ENCODE measurements at places on chromosomes 6 and 20. TPM values are rescaled to one million over a fixed set of nuclear protein-coding genes. Genes with fewer than 3 reads are reported as not detected.

DNA sequence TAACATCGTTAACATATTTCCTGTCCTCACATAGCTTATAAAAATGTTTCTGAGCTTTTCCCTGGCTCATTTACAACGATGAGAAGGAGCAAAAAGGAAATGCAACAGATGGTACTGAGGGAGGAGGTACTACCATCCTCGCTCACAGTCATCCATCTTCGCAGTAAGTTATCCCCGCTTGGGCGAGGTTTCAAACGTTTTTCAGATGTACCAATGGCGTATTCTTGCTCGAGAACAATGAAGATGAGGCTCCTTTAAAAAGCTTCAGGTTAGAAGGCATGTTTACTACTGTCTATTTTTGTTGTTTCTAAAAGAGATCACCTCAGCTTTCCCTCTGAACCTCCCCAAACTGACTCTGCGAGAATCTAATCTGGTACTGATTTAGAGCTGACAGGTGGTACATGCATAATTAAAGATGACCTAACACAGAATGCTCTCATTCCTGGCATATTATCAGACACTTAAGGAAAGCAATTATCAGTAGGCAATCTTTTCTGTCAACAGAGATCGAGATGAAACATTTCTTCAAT is 178.7 kb downstream of the GJA10 start:
- DNase-seq, result peak; percentile 32

GRCh38 chr6:110828396-110828795 is 13.1 kb upstream of the CDK19 start:
- no peak for DNase-seq

Gene L3MBTL1
- total RNA-seq, result 15.4 TPM

Gene RAET1L
- total RNA-seq, result not detected

DNA sequence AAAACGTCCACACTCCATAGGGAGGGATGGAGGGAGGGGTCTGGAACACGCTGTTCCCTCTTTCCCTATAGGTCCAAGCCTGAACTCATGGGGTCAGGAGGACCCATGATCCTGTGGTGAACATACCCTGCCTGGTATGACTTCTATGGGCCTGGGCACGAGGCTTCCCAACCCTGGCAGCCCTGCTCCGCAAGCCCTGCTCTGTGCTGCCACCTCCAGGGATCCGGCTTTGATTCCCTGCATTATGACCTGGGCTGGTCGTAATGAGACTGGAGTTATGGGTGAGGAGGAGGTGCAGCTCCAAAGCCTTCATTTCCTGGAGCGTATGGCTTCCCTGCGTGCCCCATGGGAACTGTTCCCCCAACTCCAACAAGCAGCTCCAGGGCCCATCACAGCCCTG is 54.9 kb downstream of the CDH22 start:
- no peak for DNase-seq

Gene SLC22A2
- total RNA-seq, result not detected

GRCh38 chr6:2381872-2382661 is 136.7 kb upstream of the GMDS start:
- no peak for DNase-seq

Gene SLC26A8
- total RNA-seq, result 0.93 TPM

- no peak for DNase-seq
These were observed 146.6 kb upstream of the AKIRIN2 start for GRCh38 chr6:87848616-87849015.

DNA sequence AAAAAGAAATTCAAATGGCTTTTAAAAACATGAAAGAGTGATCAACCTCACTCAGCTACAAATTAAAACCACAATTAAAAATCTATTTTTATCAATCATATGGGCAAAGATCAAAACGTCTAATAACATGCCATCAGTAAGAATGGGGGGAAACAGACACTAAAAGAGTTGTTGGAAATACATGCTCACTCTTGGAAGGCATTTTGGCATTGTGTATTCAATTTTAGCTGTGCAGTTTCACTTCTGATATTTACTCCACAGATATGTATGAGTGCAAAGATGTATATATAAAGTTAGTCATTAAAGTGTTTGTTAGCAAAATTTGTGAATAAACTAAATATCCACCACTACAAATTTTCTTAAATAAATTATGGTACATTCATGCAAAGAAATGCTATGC is 112.3 kb upstream of the TOP1 start:
- no peak for DNase-seq

GRCh38 chr20:6576726-6577125 is 190.8 kb upstream of the BMP2 start:
- no peak for DNase-seq

GRCh38 chr20:9794831-9795230 is 44.0 kb downstream of the PAK5 start:
- DNase-seq, result no peak

DNA sequence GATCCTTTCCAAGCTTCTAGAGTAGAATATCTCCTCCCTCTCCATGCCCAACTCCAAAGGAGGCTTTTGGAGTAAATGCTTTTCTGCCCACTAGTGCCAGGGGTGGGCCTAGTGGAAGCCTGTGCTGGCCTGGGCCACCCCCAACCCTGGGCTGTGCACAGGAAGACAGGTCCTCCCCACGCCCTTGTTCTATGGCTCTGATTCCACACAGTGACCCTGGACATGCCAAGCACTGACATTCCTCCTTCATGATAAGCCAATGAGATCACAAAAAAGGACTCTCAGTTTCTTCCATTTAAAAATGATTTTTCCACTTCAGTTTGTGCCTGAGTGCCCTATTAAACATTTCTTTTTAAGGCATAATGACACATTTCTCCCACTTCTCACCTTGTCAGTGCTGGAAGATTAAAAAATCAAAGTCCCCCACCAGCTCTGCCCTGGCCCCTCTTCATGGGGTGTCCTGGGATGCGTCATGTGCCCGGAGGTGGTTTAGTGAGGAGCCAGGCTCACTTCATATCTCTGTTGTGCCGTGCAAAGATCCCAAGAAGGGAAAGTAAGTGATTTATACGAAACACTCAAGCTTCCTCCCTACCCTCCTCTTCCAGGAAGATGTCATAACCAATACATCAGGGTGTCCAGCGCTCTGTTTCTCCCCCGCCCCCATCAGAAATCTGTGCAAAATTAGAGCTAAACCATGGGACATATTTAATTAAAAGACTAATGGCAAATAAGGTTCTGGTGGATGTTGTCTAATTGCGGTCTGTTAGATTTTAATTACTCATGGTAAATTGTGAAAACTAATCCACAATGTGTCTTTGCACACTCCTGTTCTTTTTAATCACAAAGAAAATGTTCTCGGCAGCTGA is 255.0 kb downstream of the NRN1 start:
- no peak for DNase-seq

DNA sequence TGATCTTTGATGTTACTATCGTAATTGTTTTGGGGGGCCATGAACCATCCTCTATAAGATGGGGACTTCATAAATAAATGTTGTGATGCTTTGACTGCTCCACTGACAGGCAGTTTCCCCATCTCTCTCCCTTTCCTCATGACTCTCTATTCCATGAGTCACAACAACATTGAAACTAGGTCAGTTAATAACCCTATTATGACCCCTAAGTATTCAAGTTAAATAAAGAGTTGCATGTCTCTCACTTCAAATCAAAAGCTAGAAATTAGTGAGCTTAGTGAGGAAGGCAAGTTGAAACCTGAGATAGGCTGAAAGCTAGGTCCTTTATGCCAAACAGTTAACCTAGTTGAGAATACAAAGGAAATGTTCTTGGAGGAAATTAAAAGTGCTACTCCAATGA is 491.0 kb downstream of the HAO1 start:
- no peak for DNase-seq

- DNase-seq, result no peak
These were observed 142.3 kb downstream of the FARS2 start for GRCh38 chr6:5403609-5404008.

Gene TMEM244
- total RNA-seq, result not detected

DNA sequence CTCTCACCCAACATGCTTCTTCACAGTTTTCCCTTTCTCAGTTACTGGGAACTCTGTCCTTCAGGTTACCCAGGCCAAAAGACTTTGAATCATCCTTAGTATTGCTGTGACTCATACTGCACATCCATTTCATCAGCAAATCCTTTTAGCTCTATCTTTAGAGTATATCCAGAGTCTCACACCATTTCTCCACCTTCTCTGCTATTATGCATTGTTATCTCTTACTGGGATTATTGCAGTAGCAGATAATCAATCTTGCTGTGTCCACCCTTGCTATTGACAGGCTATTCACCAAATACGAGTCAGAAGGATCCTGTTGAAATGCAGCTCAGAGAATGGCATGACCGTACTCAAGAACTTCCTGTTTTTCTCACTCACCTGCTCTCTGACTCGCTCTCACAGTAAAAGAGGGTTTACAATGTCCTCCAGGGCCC is 57.3 kb downstream of the BCKDHB start:
- DNase-seq, result peak; percentile 33

DNA sequence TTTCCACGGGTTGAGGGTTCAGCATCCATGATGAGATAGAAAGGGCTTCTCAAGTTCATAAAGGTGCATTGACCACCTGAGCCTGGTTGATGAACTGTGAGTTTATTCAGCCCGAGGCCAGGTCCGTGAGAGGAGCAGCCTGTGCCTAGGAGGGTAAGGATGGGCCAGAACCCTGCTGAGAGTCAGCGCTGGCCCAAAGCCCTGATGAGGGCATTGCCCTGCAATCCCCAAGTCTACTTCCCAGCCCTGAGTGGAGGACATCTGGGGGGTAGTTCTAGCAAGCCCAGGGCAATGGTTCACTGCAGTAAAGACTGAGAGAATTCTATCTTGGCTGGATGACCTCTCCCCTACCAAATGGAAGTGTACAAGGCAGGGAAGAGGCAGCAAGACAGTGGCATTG is 123.3 kb upstream of the NXT1 start:
- DNase-seq, result no peak

DNA sequence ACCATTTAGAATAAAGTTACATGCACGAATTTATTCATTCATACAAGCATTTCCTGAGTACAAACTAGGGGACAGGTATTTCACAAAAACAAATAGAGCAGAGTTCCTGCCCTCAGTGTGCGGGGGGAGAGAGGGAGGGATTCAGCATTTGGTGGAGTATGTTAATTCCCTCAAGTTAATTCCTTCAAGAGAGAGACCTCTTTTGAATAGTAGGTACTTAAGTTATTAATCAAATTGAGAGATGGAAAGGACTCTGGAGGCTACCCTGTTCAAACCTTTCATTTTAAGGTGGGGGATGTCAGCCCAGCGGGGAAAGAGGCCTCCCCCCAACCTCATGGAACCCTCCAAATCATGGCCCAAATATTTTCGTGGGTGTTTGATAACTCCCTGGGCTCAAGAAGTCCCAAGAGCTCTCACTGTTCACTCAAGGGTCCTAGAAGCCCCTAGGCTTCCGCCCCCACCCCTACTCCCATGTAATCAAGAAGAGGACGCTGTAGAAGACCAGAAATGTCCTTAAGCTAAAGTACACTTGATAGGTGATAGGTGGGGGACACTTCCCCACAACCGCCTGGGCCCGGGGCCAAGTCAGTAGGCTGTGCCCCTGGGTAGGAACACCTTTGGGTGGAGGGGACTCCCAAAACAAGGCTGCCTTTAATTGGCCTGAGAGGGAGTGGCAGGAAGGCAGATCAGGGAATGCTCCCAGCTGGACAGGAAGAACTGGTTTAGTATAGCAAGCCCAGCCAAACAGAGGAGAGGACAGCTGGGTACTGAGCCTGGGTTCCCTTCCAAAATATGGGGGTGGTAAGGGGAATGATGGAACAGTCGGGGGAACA is 2.9 kb downstream of the SDC4 start:
- DNase-seq, result no peak

Gene HTR1E
- total RNA-seq, result not detected

- no peak for DNase-seq
These were observed 64.8 kb downstream of the JARID2 start for GRCh38 chr6:15310680-15311079.

GRCh38 chr20:2833761-2834160 is 6.7 kb downstream of the PCED1A start:
- no peak for DNase-seq

Gene HSPA1B
- 15.3 TPM for total RNA-seq

GRCh38 chr20:62409931-62410745 is 3.1 kb upstream of the CABLES2 start:
- peak; percentile 31 for DNase-seq

Gene PNPLA1
- 0.14 TPM for total RNA-seq

Gene PPT2
- total RNA-seq, result 28.3 TPM

- DNase-seq, result no peak
These were observed 608.6 kb downstream of the COL12A1 start for GRCh38 chr6:74597266-74597665.

Gene TMEM217
- 2.1 TPM for total RNA-seq

DNA sequence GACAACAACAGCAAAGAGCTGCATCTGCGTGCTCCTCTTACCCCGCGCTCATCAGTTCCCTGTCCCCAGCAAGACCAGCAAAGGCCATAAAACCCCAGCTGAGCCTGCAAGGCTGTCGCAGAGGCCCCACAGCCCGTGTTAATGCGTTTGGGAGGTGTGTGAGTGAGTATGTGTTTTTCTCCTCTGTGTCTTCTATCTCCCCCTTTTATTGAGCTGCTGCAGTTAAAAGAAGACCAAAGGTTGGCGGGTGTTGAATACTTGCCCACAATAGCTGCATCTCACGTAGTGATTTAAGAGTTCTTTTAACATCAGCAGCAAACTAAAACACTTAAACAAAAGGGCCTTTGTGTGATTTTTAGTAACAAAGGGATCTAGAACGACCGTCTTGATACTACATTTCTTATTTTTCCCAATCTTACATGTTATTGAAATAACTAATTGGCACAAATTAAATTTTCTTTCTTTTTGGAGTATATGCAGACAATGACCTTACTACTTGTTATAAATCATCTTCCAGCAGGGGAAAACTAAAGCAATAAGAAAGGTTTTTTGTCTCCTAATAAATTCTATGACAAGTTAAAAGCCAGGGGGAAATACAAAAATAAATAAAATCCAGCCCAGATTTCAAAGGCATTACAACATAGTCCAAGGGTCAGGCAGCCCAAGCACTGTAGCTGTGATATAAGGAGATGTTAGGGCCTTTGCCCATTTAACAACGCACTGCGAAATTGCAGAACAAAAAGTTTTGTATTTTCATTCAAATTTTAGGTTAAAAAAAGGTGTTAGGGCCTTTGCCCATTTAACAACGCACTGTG is 27.2 kb upstream of the CNKSR3 start:
- no peak for DNase-seq

DNA sequence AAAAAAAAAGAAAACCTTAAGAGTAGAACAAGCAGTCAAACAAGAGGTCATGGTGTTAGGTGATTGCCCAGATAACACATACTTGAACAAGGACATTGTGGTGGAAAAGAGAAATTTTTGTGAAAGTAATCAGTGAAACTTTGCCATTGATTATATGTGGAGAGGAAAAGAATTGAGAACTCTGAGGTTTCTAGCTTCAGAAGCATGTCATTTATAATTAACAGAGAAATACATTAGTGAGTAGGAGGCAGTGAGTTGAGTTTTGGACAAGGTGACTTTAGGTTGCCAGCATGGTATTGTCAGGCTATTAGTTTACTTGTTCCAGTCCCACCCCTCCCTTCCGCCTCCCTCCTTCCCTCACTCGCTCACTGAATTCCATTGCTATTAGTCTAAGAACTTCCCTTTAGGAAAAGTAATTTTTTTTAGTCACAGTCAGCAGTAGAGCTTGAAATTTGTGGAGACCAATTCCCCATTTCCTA is 17.2 kb downstream of the TAB2 start:
- no peak for DNase-seq

- no peak for DNase-seq
These were observed 33.2 kb upstream of the IGF2R start for GRCh38 chr6:159935633-159936032.

All from natural killer cell (primary cell).